ENCODE measurements at places on chromosomes 7 and 10. TPM values are rescaled to one million over a fixed set of nuclear protein-coding genes. Genes with fewer than 3 reads are reported as not detected.

LLCFC1 gene
- not detected for total RNA-seq

- no peak for DNase-seq
Observed at GRCh38 chr10:35554461-35555056, 50.6 kb upstream of the GJD4 start.

- DNase-seq, result no peak
Observed at GRCh38 chr10:69389827-69390490, 26.8 kb downstream of the TACR2 start.

GRCh38 chr7:8442814-8443304 is 9.4 kb downstream of the NXPH1 start:
- DNase-seq, result no peak
